ENCODE measurements at places on chromosomes 3 and 15. TPM values are rescaled to one million over a fixed set of nuclear protein-coding genes. Genes with fewer than 3 reads are reported as not detected.

Gene PLSCR2
- total RNA-seq, result not detected

Gene GOLGA6B
- total RNA-seq, result not detected

Gene SPRED1
- total RNA-seq, result 38.3 TPM

Gene MAPKAPK3
- total RNA-seq, result 57.2 TPM

Gene ERICH6
- total RNA-seq, result not detected

Gene USP13
- 18.1 TPM for total RNA-seq

Gene DUOXA2
- total RNA-seq, result not detected

Gene CCDC174
- total RNA-seq, result 6.9 TPM

Measured in IMR-90 (cell line).